ENCODE measurements at places on chromosomes 6 and 20.

GRCh38 chr6:143513410-143513809 is 1.9 kb upstream of the FUCA2 start:
- no peak for DNase-seq

DNA sequence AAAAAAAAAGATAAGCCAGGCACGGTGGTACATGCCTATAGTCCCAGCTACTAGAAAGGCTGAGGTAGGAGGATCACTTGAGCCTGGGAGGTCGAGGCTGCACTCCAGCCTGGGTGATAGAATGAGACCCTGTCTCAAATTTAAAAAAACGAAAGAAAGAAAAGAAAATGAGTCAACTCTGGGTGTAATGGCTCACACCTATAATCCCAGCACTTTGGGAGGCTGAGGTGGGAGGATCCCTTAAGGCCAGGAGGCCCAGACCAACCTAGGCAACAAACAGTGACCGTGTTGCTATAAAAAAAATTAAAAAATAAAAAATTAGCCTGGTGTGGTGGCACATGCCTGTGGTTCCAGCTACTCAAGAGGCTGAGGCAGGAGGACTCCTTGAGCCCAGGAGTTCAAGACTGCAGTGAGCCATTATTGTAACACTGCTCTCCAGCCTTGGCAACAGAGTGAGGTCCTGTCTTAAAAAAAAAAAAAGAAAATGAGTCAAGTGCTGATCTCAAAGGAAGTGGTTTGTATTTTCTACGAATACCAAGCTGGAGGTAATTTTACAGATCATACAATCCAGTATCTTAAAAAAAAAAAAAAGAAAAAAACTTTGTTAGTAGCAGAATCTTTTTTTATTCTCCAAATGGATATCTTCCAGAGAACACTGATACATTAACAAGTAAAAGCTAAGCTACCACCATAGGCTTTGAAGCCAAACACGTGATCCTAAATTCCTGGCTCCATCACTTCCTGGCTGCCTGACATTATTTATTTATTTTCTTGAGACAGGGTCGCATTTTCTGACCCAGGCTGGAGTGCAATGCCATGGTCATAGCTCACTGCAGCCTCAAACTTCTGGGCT is 5.7 kb downstream of the COMMD7 start:
- DNase-seq, result peak; percentile 67

DNA sequence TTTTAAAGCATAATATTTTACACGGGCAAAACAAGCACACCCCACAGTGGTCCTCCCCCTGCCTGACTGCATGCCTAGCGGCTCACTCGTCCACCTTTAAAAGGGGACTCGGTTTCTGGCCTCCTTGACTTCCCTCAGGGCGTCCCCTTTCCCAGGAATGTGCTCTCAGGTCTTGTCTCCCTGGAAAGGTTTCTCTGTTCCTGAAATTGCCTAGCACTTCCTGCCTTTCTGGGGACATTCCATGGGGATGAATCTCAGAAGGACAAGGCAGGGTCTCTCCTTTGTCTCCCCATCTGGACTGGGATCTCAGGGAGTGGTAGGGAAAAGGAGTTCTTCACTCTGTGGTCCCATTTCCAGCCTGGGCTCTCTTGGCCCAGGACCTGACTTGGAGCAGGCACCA is 4.9 kb downstream of the TCF15 start:
- no peak for DNase-seq

GRCh38 chr6:137933696-137934095 is 66.6 kb downstream of the TNFAIP3 start:
- no peak for DNase-seq

GRCh38 chr6:156731396-156731795 is 45.8 kb upstream of the ARID1B start:
- no peak for DNase-seq

DNA sequence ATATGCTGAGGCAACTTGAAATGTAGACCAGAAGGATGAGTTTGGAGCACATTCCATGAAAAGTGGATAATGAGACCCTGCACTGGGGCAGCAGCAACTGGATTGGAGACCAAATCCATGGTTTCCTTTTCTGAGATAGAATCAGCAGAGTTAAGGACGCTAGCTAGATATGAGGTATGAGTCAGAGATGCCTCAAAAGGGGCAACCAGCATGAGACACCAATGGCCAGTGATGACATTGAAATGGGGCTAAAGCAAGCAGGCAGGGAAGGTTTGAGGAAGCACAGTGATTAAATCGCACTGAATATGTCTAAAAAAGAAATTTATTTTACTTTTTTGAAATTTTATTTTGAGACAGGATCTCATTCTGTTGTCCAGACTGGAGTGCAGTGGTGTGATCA is 802.4 kb downstream of the TFAP2A start:
- no peak for DNase-seq

- DNase-seq, result no peak
Measured at GRCh38 chr6:13368731-13369115, 40.4 kb upstream of the TBC1D7 start.

GRCh38 chr6:25743868-25744267 is 10.7 kb upstream of the SLC17A4 start:
- DNase-seq, result peak; percentile 2

DNA sequence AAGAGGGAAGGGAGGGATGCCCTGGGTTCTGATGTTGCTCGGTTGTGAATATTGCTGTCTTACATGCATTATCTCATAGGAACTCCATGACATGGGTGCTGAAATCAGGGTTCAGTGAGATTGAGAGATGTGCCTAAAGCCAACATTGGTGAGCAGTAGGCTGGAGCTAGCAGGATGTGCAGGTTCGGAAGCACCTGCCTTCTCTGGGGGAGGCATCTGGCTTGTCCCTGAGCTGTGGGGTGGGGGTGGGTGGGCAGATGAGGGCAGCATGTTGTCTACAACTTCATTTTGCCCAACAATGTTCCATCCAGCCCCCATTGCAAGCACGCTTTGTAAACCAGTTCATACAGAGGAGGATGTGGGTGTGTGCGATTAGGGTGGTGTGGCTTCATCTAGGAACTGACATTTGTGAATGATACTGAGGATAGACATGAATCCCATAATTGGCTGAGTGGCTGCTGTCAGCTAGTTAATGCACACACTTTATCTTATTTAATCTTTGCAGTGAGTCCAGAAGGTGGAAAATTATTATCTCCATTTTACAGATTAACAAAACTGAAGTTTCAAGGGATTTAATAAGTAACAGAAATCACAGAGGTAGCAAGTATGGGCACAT is 119.4 kb downstream of the SYNDIG1 start:
- no peak for DNase-seq

DNA sequence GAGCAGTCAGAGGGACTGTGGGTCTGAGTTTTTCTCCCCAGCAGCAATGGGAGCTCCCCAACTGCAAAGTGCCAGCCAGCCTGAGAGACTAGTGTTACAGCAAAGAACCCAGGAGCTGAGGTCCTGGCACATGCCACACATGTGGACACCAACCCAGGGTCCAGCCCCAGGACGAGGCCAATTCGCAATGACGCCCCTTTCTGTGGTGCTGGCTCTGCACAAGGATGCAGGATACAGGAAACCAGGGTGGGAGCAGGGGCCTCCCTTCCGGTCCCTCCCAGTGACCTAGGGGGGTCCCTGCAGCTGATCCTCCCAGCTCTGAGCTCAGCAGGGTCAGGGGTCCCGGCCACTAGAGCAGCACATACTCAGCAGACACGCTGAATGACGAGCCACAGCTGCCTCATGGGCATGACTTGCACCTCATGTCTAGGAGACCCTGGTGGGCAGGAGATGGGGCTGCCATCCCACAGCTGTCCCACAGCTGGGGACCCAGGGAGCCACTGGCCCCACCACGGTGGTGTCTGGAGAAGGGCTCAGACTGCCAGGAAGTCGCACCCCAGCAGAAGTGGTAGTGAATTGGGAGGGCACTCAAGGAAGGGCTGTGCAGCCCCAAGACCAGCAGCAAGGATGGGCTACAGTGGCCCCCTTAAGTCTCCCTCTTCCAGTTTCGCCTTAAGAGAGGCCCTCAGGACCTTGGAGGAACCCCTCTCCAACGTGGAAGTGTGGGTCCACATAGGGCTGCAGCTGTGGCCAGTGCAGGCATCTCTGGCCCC is 3.6 kb downstream of the ARFRP1 start:
- no peak for DNase-seq

GRCh38 chr6:111171577-111172400 is 84.5 kb downstream of the SLC16A10 start:
- DNase-seq, result no peak

DNA sequence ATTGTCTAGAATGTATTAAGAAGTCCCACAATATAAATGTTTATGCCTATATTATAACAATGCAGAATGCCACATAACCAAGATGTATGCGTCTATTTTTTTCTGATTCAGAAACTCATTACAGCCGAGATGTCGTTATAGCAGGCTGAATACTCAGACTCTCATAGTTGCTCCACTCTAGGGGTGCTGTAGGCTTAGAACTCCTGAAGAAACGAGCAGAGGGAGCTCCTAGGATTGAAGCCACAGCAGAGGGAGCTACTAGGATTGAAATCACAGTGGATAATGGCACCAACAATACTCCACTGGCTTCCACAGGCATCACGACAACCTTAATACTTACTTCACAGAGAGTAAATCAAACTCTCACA is 208.9 kb downstream of the KIF16B start:
- no peak for DNase-seq

GRCh38 chr6:158781692-158782373 is 37.3 kb downstream of the EZR start:
- no peak for DNase-seq

GRCh38 chr6:127515234-127515793 is 3.8 kb downstream of the MTCL3 start:
- peak; percentile 47 for DNase-seq

- no peak for DNase-seq
Measured at GRCh38 chr6:25312703-25313102, 33.5 kb downstream of the CARMIL1 start.

DNA sequence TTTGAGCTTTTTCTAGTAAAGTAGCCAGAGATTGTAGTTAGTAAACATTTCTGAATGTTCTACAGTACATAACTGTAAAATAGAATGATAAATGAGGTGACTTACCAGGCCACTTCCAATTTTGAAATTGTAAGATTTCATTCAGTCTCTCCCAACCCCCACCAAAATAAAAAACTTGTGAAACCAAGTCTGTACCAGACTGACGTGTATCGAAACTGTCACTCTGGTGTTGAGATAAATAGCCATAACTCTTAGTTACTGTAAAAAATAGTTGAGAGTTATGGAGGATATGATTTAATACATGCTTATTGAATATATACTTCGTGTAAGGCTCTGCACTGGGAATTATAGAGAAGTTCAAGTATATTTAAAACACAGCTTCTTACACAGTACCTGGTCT is 455.7 kb downstream of the PLCB1 start:
- DNase-seq, result peak; percentile 3

DNA sequence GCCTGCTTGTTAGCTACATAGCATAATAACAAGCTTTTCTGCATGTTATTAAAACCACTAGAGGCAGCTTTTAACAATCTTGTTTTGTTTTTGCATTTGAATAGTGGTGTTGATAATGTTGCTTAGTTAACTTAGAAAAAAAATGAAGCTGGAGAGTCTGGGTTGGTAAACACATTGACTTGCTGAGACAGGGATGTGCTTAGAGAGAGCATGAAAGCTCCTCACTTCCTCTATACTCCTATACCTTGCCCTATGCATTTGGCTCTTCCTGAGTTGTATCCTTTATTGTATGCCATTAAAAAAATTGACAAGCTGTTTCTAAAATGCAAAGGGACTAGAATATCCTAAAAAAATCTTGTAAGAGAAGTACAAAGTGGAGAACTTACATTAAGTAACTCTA is 13.6 kb downstream of the FAM83B start:
- no peak for DNase-seq

DNA sequence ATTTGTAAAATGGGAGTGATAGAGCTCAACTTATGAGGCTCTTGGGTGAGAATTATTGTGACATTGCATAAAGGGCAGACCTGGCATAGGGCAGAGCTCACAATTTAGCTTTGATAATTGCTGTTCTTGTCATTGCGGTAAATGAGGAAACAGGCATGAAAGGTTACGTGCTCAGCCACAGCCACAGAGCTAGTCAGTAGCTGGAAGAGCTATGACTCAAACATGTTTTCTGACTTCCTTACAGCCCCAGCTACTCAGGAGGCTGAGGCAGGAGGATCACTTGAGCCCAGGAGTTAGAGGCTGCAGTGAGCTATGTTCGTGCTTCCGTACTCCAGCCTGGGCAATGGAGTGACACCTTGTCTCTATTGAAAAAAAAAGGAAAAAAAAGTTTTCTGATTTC is 3.5 kb upstream of the GHRH start:
- peak; percentile 46 for DNase-seq

- DNase-seq, result peak; percentile 2
Measured at GRCh38 chr6:161748535-161749416, 474.9 kb upstream of the AGPAT4 start.

GRCh38 chr20:53129563-53129962 is 157.4 kb downstream of the TSHZ2 start:
- DNase-seq, result no peak

- DNase-seq, result no peak
Measured at GRCh38 chr6:170056278-170056711, 234.6 kb downstream of the DLL1 start.

DNA sequence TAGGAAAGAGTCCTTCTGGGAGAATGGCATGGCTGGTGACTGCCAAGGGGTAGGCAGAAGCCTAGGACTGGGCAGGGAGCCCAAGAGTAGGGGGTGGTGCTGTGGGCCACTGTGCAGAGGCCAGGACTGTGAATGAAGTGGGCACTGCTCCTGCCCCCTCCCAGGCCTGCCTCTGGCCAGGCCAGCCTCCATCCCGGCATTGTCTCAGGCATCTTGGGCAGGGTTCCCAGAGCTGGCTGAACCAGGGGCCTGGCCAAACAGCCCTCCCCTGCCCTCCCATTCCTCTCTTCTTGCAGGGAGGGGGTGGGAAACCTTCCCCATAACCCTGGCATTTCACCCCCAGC is 81.6 kb downstream of the MRPL14 start:
- no peak for DNase-seq

DNA sequence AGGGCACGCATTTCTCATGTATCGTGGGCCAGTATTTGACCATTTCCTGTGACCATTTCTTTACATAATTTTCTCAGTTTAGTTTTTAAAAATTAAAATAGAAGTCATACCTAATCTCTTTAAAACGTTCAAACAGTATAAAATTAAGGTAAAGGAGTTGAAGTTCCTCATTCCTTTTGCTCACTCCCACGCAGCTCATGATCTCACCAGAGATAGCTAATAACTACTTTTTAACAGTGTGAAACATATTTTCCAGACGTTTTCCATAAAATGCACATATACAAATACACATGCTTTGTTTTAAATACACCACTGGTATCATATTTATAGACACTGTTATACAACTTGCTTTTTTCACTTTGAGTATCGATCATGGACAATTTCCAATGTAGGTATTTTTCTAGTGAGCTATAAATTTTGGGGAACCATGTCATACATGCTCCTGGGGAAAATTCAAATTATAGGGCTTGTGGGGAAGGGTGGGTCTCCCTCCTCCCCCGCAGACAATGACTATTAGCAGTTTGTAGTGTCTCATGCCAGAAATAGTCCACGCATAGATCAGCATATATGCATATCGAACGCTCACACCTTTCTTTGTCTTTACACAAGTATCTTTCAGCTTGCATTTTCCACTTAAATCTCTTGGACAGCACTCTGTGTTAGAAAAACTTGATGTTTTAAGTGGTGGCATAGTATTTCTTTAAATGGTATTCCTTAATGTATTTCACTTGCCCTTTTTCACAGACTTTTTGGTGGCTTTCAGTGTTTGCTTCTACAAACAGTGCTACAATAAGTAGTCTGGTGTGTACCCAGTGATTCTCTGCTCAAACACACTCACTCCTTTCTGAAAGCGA is 145.5 kb upstream of the ZNF217 start:
- no peak for DNase-seq

GRCh38 chr20:62900692-62901584 is 25.4 kb downstream of the DIDO1 start:
- DNase-seq, result no peak

- peak; percentile 19 for DNase-seq
Measured at GRCh38 chr6:13194852-13195251, 133.5 kb downstream of the TBC1D7 start.
